Stimulated activated CD8-positive, alpha-beta memory T cell treated with anti-CD3 and anti-CD28 coated beads, Interleukin-4, amount 100 ng/mL, for 1 hour (primary cell): ENCODE measurements at places on chromosomes 12 and 14.
A peak's percentile ranks its signal among the peaks of the same experiment; 100 is the strongest.

- no peak for DNase-seq
Measured at GRCh38 chr12:105840384-105840783, 298.4 kb downstream of the NUAK1 start.

DNA sequence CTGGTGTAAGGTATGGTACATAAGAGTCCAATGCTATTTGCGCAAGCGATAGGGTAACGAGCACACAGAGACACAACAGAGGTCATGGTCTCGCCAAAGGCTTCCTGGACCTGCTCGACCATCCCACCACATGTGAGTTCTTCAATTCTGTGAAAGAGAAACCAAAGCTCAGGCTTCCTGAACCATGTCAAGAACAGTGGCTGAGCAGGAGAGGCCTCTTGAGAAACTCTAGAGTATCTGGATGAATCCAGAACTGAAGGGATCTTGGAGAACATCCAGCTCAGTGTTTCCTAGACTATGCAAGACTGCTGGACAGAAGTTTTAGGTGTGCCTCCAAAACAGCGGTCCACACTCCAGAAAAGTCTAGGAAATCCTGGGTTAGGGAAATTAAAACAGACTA, 114.5 kb downstream of the TRAFD1 start:
- DNase-seq = no peak

GRCh38 chr14:30669594-30669993, 47.5 kb downstream of the SCFD1 start:
- no peak for DNase-seq

DNA sequence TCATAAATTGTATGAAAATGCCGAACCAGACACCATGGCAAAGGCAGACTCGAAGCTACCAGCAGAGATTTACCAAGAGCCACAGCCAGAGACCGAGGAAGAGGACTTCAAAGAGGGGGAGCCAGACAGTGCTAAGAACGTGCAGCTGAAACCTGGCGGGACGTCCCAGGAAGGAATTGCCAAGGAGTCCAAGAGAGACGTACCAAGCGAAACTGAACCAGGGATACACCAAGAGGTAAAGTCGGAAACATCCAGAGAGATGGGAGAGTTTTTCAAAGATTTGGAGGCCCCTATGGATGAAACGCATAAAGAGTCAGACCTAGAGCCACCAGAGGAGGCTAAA, 294 bp downstream of the SAMD15 start:
- DNase-seq = no peak

DNA sequence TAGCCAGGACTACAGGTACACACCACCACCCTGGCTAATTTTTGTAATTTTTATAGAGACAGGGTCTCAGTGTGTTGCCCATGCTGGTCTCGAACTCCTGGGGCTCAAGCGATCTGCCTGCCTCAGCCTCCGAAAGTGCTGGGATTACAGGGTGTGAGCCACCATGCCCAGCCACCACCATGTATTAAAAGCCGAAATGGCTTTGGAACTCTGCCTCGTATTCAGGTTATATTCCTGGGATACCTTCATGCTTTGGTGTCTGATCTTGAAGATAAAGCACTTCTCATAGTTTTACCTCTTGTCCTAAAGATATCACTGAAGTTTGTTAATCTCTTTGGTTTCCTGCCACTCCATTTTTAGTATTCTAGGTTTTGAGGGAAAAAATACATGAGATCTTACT, 47.2 kb downstream of the MYO1H start:
- no peak for DNase-seq

- no peak for DNase-seq
Measured at GRCh38 chr14:52951681-52952554, 1.1 kb upstream of the FERMT2 start.

DNA sequence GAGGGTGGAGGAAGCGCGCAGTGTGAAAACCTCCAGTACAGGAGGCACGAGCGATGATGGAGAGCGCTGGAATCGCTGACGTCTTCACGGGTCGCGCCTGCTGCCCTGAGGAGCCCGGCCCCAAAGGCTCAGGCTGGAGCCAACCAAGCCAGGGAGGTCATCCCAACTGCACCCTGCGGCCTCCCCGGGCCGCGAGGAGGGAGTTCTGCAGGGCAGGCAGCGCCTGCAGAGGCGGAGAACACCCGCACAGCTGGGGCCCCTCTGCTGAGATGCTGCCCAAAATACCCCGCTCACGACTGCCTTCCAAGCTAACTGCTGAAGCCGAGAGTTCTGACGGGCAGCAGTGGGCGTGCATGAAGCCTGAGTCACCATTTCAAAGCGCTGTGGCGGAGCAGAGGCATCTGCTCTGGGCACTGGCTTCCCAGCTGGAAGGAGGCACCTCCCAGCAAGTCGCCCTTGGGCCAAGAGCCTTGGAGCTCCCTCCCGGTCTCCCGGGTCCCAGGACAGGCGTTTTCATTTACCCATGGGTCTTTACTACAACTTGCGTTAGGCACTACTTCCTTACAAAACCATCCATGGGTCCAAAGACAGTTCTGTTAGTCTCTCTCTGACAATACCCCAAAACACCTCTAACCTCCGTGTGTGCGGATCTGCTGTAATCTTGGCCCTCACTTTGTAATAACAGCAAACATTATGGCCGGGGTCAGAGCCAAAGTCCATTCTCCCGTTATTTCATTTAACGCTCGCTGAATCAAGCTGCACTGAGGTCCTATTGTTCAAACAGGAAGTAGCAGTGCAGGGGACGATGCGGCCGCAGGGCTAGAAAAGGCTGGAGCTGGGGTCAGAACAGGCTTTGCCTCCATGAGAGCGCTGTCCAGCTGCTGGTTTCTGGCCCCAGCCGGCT, 60.1 kb upstream of the RIMBP2 start:
- DNase-seq = no peak

- no peak for DNase-seq
Measured at GRCh38 chr12:107415834-107416233, 269.8 kb upstream of the PWP1 start.

DNA sequence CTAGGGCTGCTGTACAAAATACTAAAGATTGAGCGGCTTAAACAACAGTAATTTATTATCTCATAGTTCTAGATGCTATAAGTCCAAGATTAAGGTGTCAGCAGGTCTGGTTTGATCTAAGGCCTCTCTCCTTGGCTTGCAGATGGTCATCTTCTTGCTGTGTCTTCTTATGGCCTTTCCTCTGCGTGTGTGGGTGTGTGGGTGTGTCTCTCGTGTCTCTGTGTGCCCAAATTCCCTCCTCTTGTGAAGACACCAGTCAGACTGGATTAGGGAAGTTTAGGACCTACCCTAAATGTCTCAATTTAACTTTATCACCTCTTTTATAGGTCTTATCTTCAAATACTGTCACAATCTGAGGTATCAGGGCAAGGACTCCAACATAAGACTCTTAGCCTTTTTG, 28.3 kb downstream of the DDHD1 start:
- DNase-seq = no peak

DNA sequence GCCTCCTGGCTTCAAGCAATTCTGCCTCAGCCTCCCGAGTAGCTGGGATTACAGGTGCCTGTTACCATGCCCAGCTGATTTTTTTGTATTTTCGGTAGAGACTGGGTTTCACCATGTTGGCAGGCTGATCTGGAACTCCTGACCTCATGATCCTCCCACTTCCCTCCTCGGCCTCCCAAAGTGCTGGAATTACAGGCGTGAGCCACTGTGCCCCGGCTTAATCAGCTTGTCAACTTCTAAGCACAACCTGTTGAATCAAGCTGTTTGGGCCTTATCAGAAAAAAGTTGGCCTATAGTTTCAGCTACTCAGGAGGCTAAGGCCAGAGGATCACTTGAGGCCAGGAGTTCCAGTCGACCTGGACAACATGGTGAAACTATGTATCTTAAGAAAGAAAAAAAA, 7.9 kb downstream of the MARK3 start:
- no peak for DNase-seq

GRCh38 chr14:74860899-74861733, 14.8 kb downstream of the PROX2 start:
- DNase-seq = peak; percentile 91

DNA sequence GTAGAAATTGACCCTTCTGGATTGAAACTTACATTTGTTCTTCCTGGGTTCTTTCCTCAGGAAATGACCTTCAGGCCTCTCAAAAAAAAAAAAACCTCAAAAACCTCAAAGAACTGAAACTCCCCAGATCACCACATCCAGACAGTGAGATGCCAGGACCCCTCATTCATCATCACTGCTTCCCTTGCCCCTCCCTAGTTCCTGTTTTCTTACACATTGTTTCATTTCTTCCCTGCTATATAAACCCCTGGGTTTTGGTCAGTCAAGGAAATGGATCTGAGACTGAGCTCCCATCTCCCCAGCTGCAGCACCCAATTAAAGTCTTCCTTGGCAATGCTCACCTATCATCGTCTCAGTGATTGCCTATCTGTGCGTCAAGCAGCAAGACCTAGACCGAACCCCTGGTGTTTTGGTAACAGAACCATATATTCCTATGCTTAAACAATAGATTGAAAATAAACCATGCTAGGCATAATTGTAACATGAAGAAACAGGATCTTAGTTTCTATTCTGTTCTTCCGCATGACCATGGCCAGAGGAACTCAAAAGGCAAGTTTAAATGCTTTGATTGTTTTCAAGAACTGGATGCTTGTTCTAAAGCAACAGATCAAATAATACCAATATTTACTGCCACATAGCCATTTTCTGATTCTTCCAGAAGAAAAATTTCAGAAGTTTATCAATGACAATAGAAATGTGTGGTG, 108.0 kb upstream of the MAX start:
- DNase-seq = no peak

DNA sequence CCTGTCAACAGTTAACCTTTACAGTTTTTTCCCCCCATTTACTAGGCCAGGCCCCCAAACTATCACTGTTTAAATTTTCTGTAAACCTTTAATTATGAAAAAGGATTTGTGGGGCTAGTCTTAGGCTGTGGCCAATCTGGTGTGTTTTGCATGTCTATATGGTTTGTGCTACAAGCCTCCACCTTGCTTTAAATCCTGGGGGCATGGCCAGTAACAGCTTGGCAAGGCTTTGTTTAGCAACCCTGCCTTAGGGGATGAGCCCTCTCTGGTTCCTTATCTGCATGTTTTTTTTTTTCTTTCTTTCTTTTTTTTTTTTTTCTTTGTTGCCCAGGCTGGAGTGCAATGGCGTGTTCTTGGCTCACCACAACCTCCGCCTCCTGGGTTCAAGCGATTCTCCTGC, 102.7 kb downstream of the KCNMB4 start:
- no peak for DNase-seq

GRCh38 chr12:7542813-7543212, 39.2 kb upstream of the CD163 start:
- no peak for DNase-seq

DNA sequence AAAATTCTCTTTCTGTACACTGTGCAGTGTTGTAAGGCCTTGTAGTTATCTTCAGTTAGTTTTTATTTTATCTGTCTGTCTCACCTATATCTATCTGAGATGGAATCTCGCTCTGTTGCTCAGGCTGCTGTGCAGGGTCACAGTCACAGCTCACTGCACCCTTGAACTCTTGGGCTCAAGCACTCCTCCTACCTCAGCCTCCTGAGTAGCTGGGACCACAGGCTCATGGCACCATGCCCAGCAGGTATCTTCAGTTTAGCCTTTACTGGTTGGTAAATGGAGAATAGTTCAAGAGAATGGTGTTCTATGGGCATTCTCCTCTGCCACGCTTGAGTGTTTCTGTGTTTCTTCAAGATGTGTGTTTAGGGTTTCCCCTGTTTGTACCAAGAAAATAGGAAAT, 13.6 kb downstream of the TULP3 start:
- no peak for DNase-seq

DNA sequence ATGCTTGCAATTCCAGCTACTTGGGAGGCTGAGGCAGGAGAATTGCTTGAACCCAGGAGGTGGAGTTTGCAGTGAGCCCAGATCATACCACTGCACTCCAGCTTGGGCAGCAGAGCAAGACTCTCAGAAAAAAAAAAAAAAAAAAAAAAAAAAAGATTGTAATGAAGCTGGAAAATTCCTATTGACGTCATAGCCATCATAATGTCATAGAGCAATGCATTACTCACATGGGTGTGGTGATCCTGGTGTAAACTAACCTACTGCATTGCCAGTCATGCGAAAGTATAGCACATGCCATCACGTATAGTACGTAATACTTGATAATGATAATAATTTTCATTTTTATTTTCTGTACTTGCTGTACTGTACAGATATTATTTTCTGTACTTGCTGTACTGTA, 42.7 kb upstream of the NID2 start:
- DNase-seq = no peak

DNA sequence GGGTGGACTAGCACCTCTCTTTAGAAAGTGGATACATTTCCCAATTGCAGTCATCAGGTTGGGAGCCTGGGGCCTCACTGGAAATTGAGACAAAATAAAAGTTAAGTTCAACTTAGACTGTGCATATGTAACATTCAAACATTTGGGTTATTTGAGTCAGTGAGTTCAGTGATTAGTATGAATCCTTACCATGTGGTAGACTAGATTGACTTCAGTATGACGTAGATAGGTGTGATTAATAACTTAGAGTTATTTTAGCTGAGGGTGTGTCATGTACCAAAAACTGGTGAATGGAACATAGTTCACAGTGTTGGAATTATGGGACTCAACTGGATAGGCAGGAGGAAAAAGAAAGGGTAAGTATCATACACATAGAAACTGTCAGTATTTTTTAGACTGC, 8.0 kb upstream of the SSTR1 start:
- DNase-seq = no peak

DNA sequence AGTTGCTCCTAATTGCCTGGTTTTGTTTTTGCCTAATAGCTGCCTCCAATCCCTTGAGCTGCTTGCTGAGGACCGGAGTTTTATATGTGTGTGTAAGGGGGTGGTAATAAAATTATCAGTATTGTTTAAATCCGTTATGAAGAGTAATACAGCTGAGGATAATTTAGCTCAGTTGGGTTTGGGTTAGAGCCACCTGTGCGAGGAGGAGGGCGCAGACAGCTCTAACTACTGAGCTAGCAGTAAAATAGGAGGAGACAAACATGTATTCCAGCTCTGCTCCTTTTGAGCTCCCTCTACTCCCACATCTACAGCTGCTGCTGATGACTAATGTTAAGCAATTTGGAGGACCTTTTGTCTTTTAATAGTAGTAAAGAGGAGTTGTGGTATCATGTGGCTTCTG, 61.5 kb downstream of the SPATS2 start:
- no peak for DNase-seq

DNA sequence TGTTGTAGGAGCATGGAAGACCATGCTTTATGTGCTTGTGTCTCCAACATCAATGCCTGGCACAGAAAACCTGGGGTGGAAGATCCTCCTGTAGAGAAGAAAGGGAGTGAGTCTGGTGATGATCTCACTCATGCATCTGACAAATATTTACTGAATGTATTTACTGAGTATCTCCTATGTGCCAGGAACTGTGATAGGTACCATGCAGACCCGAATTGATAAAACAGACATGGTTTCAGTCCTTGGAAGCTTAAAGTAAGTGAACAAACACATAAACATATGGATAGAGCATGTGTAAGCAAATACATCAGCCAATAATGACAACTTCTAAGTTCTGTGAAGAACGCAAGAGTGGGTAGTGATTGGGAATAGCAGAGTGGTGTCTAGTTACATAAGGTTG, 117.0 kb upstream of the CCDC198 start:
- DNase-seq = no peak

DNA sequence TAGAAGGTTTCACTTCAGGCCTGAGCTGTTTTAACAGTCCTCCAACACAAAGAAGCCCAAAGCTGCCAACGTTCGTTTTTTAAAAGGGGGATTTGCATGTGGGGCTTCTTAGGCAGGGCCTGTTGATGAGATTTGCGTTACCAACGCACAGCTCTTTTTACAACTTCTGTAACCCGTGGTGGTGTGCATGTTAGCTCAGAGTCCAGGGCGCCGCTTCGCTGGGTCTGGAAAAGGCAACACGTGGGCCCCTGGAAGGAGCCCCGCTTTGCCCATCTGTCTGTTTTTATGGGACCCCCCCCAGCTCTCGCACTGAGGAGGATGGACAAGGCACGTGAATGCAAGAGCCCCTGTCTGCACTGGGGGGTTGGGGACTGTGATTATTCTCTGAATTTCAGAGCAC, 84.0 kb downstream of the ESR2 start:
- no peak for DNase-seq
